ENCODE measurements at places on chromosomes 5 and 9.

DNA sequence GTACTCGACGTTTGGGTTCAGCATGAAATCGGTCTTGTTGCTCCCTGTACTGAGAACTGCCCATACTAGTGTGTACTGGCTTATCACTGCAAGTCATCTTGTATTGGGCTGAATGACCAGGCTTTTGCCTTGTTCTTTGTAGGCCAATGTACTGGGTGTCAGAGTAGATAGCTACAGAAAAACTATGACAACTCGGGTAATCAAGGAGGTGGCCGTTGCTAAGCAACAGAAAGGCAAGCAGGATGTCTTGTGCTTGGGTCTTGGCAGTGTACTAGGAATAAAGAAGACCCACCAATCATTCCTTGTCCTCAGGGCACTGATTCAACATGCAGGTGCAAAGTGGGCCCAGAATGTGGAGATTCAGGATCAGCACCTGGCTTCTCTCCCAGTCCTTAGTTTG is 11.9 kb upstream of the SHISAL2B start:
- no peak for DNase-seq

- no peak for DNase-seq
Observed at GRCh38 chr9:2427120-2427891, 194.3 kb upstream of the VLDLR start.

DNA sequence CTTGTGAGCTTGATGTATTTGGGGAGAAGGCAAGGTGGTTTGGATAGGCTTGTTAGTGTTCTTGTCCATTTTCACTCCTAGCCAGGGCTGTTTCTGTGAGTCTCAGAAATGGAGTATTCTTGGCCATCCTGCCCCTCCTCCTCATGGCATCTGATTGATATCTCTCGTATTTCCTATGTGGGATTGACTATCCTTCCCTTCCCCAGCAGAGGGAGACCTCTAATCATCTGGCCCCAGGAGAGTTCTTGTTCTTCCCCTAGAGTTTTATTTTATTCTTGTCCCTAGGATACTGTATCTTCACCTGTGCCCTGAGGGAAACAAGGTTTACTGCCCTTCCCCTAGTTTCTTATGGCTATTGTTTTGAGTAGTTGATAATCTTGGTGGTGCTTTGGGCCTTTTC is 114.4 kb downstream of the VPS13A start:
- DNase-seq = no peak

- DNase-seq = no peak
Observed at GRCh38 chr5:98570010-98570409, 203.5 kb upstream of the RGMB start.

DNA sequence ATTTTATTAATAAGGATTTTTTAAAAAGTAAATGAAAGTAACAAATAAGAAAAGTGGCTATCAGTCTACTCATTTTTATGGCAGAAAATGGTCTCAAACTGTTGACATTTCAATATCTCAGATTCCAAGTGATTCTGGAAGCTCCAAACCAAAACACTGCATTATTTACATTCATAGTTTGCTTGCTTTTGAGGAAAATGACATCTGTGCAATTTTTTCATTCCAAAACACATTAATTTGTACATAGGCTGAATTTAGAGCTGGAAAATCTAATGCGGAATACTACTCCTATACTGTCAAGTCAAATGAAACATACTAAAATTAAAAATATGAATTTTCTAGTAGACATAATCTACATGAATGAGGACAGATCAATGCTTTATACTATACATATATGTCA is 1047.6 kb downstream of the CDH9 start:
- no peak for DNase-seq

- no peak for DNase-seq
Observed at GRCh38 chr5:172564883-172565282, 76.2 kb upstream of the NEURL1B start.

- no peak for DNase-seq
Observed at GRCh38 chr9:14097666-14098415, 216.1 kb downstream of the NFIB start.

DNA sequence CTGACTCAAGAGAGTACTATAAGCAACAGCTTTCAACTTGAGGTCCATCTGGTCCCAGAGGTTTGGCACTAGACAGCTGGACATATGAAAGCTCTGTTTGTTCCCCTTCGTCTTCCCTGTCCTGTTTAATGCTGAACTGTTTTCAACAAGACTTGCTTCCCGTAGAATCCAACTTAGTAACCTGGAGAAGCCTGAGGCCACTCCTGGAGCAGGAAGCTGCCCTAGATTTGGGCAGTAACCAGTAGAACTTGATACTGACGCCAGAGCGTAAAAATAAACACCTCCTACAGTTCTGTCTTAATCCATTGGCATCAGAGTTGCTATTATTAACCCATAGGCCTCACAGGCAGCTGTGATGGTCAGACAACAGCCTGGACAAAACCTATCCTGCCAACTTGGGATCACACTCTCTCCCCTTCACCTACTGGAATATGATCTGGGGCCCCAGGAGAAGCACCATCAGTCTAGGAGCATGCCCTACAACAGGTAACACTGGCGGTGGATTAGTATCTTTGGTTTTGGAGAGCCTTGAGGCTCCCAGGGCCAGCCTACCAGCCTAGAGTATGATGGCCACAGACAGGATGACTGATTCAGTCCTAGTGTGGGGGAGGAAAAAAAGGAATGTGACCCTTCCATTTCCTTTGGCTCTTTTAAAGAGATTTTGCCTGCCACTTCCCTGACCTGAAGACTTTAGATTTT is 29.2 kb downstream of the RUSC2 start:
- no peak for DNase-seq

GRCh38 chr9:126919193-126919592 is 4.6 kb downstream of the RALGPS1 start:
- no peak for DNase-seq

GRCh38 chr9:107620801-107621200 is 131.2 kb upstream of the KLF4 start:
- no peak for DNase-seq

- DNase-seq = no peak
Observed at GRCh38 chr5:3377831-3378230, 217.8 kb upstream of the IRX1 start.

DNA sequence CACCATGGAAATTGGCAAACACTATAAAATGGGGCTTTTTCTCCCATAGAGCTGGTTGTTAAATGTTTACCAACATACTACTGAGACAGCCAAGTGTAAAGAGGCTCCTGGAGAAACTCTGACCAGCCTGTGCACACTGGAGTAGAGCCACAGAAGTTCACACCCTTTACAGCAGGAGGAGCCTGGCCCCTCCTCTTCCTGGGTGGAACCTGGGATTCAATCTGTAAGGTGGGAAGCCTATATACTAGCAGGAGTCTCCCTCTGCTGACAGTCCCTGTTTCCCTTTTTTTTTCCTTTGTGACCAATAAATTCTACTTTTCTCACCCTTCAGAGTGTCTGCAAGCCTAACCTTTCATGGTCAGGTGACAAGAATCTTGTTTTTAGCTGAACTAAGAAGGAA is 10.4 kb upstream of the SLC30A5 start:
- DNase-seq = no peak

GRCh38 chr5:96823900-96824380 is 16.2 kb upstream of the ERAP1 start:
- DNase-seq = no peak

GRCh38 chr5:135564331-135564730 is 14.5 kb downstream of the CXCL14 start:
- DNase-seq = no peak

DNA sequence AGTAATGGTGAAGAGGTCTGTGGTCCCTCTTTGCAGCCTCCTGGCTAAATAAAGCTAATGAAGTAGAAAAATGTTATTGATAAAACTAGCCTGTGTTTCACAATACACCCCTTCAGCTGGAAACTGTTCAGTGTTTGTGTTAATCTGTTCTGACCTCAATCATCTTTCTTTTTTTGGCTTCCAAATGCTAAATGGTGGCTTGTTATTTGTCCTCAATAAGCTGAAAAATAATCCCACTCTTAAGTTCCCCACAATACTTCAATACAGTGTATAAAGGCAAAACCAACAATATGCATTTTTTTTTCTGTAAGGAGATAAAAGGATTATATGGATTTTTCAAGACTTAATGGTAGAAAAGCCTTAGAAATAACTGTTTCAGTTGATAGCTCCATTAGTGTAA is 560.5 kb downstream of the TUSC1 start:
- no peak for DNase-seq

GRCh38 chr9:5841771-5842573 is 9.1 kb upstream of the ERMP1 start:
- no peak for DNase-seq

DNA sequence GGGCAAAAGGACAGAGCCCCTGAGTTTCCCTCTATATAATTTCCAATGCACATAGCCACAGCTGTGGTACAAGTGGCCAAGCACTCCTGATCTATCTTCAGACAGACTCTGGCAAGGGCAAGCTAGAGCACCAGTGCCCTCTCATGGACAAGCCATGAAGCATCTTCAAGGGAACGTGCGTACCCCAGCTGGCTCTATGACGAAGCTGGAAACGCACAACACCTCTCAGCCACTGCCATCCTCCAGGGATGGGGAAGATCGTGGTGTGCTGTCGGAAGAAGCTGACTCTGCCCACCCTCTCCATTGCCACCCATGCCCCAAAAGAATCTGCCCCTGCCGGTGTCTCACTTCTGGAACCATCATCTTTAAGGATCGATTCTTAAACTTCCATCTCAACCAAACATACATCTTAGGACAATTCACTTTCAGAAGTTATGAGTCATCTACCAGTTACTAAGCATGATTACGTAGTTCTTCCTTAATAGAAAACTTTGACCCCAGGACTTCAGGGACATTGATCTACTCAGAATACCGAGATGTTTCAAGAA is 482.9 kb downstream of the AGTPBP1 start:
- DNase-seq = no peak

DNA sequence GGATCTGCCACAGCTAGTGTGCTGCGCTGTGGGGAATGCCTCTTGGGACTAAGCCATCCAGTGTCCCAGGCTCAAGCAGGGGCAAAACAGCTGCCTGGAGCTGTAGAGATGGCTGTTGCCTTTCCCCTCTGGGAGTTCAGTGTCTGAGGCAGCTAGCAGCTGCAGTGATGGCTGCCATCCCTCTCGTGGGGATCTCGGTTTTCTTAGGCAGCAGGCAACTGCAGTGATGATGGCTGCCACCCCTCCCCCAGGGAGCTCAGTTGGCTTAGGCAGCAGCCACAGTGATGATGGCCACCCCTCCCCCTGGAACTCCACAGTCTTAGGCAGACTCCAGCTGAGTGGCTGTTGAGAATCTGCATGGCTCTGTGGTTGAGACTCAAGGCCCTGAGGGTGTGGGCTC is 1389.2 kb upstream of the NUDT12 start:
- DNase-seq = no peak

GRCh38 chr9:97470076-97470475 is 31.4 kb upstream of the TMOD1 start:
- DNase-seq = no peak

DNA sequence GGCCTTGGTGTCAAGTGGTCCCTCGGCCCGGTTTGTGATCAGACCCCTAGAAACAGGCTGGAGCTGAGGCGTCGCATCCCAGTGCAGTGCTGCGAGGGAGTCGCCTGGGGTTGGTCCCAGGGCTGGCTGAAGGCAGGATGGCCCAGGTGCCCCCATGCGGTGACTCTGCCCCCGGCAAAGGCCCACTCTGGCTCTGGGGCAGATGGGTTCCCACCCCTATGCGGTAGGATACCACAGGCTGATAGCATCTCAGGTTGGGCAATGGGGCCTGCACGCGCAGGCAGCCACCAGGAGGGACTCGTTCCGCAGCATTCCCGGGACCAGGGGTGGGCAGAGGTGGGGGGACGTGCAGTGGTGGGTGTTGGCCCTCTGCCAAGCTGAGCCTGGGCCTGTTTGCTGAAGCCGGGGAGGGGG is 86.0 kb downstream of the RXRA start:
- DNase-seq = no peak

DNA sequence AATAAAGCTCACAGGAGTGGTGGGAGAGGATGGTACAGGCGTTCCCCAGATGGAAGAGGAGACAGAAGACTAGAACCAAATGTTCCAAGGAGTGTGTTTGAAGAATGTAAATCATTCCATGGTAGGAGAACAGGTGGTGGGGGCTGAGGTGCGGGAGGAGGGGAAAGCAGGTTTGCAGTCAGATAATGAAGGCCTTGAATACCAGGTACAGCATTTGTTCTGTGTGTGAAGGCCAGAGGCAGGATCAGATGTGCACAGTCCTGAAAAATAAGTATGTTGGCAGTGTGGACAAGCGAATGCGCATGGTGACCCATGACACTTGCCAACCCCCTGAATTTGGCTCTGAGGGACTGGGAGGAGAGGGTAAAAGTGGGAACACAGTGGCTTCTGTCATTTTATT is 59.9 kb upstream of the ALDH1B1 start:
- no peak for DNase-seq

GRCh38 chr9:137025517-137025966 is 2.5 kb downstream of the ABCA2 start:
- DNase-seq = no peak

DNA sequence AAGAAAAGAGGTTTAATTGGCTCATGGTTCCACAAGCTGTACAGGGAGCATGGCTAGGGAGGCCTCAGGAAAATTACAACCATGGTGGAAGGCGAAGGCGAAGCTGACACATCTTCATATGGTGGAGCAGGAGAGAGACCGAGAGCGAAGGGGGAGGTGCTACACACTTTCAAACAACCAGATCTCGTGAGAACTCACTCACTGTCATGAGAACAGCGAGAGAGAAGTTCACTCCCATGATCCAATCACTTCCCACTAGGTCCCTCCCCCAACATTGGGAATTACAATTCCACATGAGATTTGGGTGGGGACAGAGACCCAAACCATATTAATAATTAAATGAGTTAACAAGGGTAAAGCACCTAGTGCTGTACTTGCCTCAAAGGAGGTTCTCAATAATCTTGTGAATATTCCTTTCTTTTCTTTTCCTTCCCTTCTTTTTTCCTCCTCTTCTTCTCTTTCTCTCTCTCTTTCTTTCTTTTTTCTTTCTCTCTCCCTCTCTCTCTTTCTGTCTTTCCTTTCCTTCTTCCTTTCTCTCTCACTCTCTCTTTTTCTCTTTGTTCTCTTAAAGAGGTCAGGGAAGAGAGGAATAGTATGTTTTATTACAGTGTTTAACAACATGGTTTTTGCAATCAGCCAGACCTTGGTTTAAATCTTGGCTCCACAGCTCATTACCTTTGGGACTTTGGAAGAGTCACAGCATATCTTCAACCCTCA is 29.0 kb downstream of the TNFSF15 start:
- no peak for DNase-seq

GRCh38 chr5:57900381-57900944 is 417.9 kb upstream of the ACTBL2 start:
- no peak for DNase-seq

- DNase-seq = no peak
Observed at GRCh38 chr5:53008751-53009150, 19.6 kb downstream of the ITGA2 start.

- no peak for DNase-seq
Observed at GRCh38 chr5:127685662-127686061, 17.5 kb upstream of the CCDC192 start.

DNA sequence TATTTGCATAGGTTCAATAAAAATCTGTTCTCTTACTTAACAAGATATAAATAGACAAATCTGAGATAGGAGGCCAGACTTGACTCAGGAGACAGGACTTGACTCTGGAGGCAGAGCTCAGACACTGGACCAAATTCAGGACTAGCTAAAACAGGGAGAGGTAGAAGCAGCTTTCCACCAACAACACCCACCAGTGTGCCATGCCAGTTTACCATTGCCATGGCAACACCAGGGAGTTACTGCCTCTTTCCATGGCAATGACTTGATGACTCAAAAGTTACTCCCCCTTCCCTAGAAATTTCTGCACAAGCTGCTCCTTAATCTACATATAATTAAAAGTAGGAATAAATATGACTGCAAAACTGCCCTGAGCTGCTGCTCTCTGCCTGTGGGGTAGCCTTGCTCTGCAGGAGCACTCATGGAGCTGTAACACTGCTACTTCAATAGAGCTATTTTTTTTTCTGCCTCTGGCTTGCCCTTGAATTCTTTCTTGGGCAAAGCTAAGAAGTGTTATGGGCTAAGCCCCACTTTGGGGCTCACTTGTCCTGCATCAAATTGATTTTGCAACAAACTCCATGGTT is 473.0 kb downstream of the PLK2 start:
- no peak for DNase-seq

Data from stimulated activated CD8-positive, alpha-beta memory T cell treated with anti-CD3 and anti-CD28 coated beads, Interleukin-2, amount 100 ng/mL, for 48 hours (primary cell).